ENCODE measurements at places on chromosomes 11 and 22. TPM values are rescaled to one million over a fixed set of nuclear protein-coding genes. Genes with fewer than 3 reads are reported as not detected.
A peak's percentile ranks its signal among the peaks of the same experiment; 100 is the strongest.

The KDM4D gene
- 3.7 TPM for total RNA-seq

The CASP12 gene
- not detected for total RNA-seq

The VPREB1 gene
- total RNA-seq = not detected

The RSF1 gene
- total RNA-seq = 36.3 TPM

The BTBD18 gene
- total RNA-seq = not detected

DNA sequence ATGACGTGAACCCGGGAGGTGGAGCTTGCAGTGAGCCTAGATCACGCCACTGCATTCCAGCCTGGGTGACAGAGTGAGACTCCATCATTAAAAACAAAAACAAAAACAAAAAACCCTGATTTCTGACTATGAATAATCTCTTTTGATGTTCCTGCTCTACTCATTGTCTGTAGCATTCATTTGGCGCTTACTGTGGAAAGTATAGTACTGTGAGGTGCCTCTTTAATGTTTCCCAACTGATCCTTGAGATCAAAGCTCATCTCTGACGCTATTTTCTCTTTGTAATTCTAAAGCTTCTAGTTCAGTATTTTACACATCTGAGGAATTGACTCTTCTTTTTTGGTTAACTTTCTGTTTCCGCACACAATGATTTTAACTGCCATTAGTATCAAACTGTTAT is 60.0 kb downstream of the GRK3 start:
- no peak for DNase-seq

GRCh38 chr11:13110145-13110544 is 101.0 kb downstream of the RASSF10 start:
- no peak for DNase-seq

- DNase-seq = peak; percentile 60
Measured at GRCh38 chr11:31813391-31814175, 2.5 kb upstream of the PAX6 start.

- DNase-seq = peak; percentile 80
Measured at GRCh38 chr11:11620173-11620920, 1.5 kb downstream of the GALNT18 start.

GRCh38 chr11:124874571-124875255 is 9.5 kb downstream of the ROBO3 start:
- DNase-seq = peak; percentile 16

DNA sequence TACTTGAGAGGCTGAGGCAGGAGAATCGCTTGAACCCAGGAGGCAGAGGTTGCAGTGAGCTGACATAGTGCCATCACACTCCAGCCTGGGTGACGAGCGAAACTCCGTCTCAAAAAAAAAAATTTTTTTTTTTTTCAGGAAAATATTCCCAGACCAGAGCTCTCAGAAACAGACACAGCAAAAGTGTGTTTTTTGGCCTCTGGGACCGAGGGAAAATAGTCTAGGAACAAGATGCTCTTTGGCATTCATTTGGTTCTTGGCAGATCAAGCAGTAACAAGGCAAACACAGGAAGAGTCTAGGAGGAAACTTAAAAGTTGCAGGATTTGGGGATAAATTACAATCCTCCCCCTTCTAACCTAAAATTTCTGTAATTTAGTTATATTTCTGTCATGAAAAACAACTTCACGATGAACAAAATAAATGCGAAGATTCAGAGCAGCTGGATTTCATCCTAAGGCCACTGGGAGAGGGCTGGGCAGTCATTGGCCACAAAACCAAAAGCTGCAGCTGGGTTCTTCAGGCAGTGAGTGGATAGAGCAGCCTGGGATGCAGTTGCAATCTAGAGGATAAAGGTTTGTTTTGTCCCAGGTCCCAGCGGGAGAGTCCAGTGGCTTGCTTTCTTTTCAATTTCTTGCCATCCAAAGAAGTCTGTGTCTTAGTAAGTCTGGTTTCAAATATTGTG is 19.7 kb downstream of the ATG16L2 start:
- no peak for DNase-seq

- no peak for DNase-seq
Measured at GRCh38 chr11:85699957-85700741, 14.2 kb upstream of the CCDC89 start.
